ENCODE measurements at places on chromosomes 1 and 21.

DNA sequence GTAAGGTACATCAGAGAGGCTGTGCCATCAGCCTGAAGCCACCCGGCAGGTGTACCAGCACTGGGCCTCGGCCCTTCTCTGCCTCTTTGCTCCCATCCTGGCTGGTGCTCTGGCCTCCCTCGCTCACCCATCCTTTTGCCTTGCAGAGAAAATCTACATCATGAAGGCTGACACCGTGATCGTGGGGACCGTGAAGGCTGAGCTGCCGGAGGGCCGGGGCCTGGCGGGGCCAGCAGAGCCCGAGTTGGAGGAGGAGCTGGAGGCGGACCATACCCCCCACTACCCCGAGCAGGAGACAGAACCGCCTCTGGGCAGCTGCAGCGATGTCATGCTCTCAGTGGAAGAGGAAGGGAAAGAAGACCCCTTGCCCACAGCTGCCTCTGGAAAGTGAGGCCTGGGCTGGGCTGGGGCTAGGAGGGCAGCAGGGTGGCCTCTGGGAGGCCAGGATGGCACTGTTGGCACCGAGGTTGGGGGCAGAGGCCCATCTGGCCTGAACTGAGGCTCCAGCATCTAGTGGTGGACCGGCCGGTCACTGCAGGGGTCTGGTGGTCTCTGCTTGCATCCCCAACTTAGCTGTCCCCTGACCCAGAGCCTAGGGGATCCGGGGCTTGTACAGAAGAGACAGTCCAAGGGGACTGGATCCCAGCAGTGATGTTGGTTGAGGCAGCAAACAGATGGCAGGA is 24.5 kb upstream of the TNFRSF1B start:
- DNase-seq = no peak

- peak; percentile 80 for DNase-seq
These were observed 336.0 kb upstream of the NFIA start for GRCh38 chr1:60746278-60746791.

GRCh38 chr21:38787461-38788274 is 18.1 kb upstream of the ETS2 start:
- DNase-seq = no peak

DNA sequence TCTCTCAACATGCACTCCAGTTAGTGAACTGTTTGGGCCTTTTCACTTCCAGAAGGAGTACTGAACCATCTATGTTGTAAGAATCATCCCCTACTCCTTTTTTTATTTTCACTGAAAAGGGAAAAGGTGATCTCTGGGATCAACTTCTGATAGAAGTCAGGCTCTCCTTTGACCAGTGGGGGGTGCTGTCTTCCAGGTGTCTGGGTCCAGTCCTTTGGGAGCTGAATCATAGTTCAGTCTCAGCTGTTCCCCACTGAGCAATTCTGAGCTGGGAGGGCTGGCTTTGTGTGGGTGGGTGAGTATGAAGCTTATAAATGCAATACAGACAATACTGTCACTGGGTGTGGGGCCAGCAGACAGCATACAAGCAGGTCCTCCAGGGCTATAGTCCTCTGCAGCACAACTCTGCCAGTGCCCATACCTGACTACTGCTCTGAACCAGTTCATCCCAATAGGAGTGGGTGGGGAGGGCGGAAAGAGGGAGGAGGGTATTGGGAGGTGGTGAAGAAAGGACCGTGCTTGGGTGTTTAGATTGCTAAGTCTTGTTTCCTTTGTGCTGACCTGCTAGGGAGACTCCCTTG is 12.5 kb upstream of the SARS1 start:
- DNase-seq = peak; percentile 30
